Right lung (tissue), 10 donors: ENCODE measurements at places on chromosomes 4 and X.

DNA sequence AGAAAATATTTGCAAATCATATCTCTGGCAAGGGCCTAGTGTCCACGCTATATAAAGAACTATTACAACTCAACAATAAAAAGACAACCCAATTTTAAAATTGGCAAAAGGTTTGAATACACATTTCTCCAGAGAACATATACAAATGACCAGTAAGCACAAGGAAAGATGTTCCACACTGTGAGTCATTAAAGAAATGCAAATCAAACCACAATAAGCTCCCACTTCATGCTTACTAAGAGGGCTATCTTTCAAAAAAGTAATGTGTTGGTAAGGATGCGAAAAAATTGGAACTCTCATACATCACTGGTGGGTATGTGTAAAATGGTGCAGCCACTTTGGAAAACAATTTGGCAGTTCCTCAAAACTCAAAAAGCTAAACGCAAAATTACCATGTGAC lies 884.0 kb upstream of the INTU start:
- DNase-seq: no peak

- DNase-seq: no peak
Measured at GRCh38 chrX:111511477-111511876, at the start of gene SERTM2. Gene SERTM2 (plus strand): TSS chrX:111511645. CDS start chrX:111518858, 7,213 bp downstream.

- no peak for DNase-seq
Measured at GRCh38 chr4:92035666-92036065, 268.1 kb upstream of the GRID2 start.

DNA sequence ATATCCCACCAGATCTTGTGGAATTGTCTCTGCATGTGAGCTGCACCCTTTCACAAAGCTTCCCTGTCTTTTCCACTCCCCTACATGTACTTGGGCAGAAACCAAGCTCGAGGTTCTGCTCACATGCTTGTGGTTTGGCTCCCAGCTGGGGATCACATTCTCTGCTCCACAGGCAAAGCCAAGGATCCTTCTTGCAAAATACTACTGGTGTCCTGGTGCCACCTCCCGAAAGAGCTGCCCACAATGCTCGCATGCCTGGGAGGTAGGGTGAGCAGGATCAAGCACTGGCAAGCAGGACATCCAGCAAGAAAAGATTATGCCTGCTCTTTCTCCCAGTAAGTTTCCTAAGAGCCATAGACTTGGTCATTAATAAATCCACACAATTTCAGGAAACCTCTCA lies 45.1 kb upstream of the PPARGC1A start:
- DNase-seq: no peak

DNA sequence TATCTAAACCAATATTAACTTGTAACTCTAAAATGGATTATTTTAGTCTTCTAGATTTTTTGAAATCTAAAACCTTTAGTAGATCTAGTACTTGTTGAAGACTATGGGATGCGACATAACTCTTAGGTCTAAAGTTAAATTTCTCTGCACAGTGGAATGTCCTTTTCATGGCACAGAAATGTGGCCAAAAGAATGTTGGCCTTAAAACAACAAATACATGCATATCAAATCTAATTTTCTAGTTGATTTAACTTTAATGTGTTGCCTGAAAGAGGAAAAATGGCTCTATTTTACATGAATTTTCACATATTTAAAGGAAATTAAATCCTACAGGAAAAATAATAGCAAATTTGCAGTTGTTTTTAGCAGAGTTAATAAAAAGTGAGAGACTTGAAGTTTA lies 30.3 kb downstream of the NFKB1 start:
- DNase-seq: no peak

DNA sequence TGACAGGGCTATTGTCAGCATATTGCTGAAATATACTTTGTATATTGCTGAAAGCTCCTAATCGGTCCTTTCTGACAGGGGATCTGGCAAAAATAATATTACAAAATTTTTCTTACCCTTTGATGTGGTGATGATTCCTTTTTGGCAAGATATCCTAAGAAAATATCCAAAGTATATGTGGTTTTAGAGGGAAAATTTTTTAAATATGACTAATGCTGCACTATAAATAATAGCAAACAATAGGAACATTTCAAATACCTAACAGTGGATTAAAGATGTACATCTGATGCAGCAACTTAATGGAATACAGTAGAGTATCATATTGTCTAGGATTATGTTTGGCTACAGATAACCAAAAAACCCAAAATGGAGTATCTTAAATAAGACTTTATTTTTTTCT lies 49.6 kb downstream of the RRAGB start:
- no peak for DNase-seq

DNA sequence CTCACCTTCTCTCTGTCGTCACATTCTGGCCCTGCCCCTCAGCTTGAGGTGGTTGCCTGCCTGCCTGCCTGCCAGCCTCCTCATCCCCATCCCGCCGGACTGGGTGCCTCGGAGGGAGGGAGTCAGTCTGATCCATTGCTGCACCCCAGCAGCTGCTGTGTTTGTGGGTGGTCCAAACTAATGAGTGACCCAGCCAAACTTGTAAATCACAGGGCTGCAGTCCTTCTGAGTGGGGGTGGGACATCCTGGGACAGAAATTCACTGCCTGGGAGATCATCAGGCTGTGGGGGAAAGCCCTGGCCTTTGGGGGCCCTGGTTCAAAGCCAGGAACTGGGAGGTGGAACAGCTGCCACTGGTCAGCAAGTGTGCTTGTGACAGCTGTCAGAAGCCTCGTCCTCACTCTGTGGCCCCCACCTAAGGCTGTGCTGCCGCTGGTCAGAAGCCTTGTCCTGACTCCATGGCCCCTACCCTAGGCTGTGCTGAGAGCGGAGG lies 5.6 kb downstream of the GPR78 start:
- DNase-seq: no peak

DNA sequence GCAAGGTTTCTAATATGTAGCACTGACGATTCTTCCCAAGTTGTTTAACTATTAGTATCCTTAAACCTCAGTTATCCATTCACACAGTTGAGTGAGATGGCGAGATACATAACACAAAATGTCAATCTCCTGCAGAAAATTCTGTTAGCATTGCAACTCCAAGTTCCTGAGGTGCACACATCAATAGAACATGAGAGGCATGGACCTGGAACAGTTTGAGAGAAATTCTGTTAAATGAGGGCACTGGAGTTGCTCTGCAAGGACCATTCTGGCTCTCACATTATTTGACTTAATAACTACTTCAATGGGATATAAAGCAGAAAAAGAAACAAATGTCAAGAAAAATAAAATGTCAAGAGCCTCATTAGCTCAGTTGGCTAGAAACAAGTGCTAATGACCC lies 301.2 kb upstream of the DIAPH2 start:
- no peak for DNase-seq

GRCh38 chr4:108396900-108397497 lies 223.4 kb upstream of the RPL34 start:
- no peak for DNase-seq

GRCh38 chrX:114465689-114466088 lies 118.2 kb upstream of the HTR2C start:
- DNase-seq: no peak

GRCh38 chr4:26105815-26106699 lies 192.0 kb downstream of the SMIM20 start:
- DNase-seq: no peak
